Forelimb muscle (tissue), 1 donor: ENCODE measurements at places on chromosomes 16 and 17. TPM values are rescaled to one million over a fixed set of nuclear protein-coding genes. Genes with fewer than 3 reads are reported as not detected.

PDILT gene
- polyA plus RNA-seq = not detected

SMARCE1 gene
- 115 TPM for polyA plus RNA-seq

IL17C gene
- polyA plus RNA-seq = not detected

GPR179 gene
- polyA plus RNA-seq = 0.38 TPM

RAB26 gene
- 1.0 TPM for polyA plus RNA-seq

DNA sequence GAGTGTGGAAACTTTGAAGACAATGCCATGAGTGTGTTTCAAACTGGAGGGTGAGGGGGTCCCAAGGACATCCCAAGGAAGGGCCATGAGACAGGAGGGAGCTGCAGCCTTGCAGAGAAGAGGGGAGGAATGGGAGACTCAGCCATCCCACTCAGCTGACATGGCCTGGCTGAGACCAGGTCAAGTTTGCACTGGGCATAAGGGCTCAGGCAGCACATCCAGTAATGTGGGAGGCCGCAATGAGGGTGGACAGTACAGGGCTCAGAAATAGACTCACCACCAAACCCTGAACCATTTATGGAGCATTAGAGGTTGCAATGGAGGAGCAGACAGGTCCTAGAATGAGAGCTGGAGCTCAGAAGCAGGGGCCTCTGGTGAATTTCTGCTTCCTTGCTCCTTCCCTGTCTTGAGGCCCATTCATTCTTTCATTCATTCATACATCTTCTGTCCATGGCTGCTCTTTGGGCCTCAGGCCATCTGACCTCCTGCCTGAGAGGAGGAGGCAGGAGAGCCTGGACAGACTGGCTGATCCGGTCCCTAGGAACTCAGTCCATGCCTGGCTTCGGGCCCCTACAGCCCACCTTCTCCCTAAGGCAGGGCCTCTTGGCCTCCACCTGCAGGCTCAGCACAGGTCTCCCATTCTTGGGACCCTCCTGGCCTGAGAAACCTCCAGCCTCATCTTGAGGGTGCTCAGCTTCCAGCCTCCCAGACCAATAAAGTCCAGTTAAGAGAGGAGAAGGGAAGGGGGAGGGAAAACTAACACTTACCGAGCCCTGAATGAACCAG is 70.5 kb upstream of the CDH5 start:
- DNase-seq = no peak

GRCh38 chr17:75498726-75499213 is 16.6 kb downstream of the CASKIN2 start:
- no peak for DNase-seq

GRCh38 chr16:9909072-9909825 is 273.0 kb downstream of the GRIN2A start:
- no peak for DNase-seq

- no peak for DNase-seq
Measured at GRCh38 chr17:42982266-42982665, 1.9 kb downstream of the RUNDC1 start.

DNA sequence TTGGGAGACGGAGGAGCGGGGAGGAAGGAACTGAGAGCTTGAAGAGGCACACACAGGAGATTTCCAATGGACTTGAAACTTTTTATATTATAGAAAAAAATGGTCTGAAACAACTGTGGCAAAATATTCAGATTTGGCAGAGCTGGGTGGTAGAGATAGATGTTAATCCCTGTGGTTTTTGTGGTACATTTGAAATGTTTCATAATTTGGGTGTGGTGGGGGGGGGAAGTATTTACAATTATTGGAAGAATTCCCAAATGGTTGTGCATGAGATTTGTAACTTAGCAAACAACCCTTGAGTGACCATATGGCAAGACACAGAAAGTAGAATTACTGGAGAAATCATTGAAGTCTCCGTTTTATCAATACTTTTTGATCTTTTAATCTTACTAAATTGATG is 588.8 kb upstream of the PSMD7 start:
- DNase-seq = no peak
